ENCODE measurements at places on chromosomes 11 and 22. TPM values are rescaled to one million over a fixed set of nuclear protein-coding genes. Genes with fewer than 3 reads are reported as not detected.

CUL5 gene
- polyA plus RNA-seq, result 28.9 TPM

DNA sequence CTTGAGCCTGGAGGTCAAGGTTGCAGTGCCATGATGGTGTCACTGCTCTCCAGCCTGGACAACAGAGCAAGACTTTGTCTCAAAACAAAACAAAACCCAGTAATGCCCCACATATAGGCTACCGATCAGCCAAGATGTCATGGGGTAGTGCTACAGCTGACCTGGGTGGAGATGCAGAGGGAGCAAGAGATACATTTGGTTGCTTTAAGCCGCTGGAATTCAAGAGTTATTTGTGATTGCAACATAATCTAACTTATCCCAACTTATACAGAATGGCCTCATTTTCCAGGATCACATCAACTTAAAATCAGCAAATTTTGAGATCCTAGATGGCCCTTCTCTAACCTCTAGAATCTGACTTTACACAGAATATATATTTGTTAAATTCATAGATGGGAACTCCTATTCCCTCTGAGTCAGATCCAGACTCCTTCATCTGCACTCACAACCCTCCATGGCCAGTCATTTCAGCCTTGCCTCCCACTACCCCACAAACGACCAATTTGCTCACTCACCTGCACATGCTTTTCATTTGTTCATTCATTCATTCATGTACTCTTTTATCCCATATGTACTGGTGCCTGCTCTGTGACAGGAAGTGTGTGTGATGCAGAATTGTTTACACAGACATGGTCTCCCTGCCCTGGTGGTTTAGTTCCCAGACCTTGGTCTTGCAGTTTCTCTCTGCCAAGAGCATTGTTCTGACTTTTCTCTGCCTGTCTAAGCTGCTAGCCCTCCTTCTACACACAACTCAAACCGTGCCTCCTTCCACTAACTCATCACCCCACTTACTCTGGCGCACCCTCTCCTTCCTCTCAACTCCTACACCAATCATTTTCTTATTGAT, 24.1 kb upstream of the APLNR start:
- no peak for DNase-seq

GRCh38 chr11:35305670-35306382, 113.5 kb downstream of the SLC1A2 start:
- no peak for DNase-seq

DNA sequence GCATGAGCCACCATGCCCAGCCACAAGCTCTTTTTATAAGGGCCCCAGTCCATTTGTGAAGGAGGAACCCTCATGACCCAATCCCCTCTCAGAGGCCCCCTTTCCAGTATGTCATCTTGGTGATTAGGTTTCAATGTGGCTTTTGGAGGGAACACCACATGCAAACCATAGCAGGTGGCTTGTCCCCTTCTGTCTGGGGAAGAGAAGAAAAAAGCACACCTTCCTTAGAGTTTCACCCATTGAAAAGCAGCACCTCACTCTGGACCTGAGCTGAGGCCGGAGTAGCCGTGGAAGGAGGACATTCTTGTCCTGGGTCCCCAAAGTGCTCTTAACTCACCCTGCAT, 25.4 kb downstream of the NEAT1 start:
- no peak for DNase-seq

- no peak for DNase-seq
Observed at GRCh38 chr22:20434773-20435172, 2.9 kb downstream of the SCARF2 start.

DNA sequence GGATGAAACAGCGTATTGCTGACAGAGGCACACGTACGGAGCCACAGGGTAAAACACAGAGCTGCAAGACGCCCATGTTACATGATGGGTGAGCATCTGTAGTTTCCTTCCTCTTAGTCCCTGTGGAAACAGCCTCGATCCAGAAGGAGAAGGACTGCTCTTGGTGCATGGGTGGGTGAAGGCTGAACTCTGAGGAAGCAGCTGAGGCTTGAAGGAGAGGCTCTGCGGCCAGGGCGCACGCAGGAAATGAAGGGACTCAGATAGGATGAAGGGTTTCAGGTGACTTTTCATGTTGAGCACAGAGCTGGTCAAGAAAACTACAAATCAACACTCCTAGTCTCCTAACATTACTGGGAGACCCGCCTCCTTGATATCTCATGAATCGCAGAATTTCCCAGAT, 65.7 kb upstream of the ADA2 start:
- no peak for DNase-seq

PLAAT4 gene
- polyA plus RNA-seq, result 3.8 TPM

DNA sequence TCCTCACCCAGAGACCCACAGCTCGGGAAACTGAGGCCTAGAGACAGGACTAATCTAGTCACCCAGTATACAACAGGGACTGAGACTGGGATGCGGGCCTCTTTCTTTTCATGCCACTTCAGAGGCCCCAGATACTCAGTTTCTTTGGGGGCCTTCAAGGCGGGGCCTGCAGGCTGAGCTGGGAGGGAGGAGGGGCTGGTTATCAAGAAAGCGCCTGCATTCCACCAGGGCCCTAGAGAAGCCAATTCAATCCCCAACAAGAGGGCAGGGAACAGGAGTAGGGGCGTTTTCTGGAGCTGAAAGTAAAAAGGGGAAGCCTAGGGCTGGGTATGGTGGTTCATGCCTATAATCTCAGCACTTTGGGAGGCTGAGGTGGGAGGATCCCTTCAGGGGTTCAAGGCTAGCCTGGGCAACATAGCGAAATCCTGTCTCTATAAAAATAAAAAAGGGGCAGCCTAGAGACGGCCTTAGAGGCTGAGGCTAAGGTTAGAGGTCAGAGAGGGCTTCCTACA, 1.6 kb downstream of the ATG2A start:
- DNase-seq, result no peak

SERHL2 gene
- 3.9 TPM for polyA plus RNA-seq

All from muscle of leg (tissue), 16 donors.